ENCODE measurements at places on chromosomes 16 and 17.

DNA sequence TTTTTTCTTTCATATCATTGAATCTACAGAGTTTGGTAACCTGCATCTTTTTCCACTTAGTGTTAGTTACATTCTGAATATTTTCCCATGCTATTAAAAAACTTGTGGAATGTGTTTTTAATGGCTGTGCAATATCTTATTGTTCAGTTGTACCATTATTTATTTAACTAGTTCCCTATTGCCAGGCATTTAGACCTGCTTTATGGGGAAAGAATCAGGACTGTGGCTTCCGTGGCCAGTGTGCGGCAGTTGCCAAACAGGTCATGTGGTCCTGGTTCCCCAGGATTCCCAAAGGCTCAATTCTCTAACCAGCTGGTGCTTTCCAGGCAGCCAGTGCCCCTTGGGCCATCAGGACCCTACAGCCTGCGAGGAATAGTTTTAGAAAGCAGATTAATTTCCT lies 30.8 kb downstream of the NDEL1 start:
- DNase-seq: no peak

GRCh38 chr16:56424791-56425438 lies 430 bp downstream of the AMFR start:
- no peak for DNase-seq

- no peak for DNase-seq
Observed at GRCh38 chr16:9633844-9634243, 542.4 kb downstream of the HAPSTR1 start.

DNA sequence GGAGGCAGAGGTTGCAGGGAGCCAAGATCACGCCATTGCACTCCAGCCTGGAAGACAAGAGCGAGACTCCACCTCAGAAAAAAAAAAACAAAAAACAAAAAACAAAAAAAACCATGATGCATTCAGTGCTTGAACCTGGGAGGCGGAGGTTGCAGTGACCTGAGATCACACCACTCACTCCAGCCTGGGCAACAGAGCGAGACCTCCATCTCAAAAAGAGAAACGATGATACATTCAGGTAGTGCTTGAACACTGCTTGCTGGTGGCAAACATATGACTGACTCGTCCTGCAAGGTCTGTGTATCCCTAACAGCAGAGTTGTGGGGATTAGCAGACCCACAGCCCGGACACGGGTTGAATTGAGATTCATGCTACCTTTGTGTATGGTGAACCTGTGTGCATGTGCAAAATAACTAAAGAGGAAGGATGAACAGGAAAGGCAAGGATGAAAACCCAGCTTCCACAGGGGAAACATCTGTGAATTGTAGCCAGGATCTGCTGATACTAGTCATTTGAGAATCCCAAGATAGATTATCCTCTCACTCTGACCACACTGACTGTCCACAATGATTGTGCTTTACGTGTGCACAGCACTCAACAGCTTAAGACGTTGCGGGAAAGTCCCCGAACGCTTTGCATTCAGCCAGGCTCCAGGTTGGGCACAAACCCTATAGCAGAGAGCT lies 52.4 kb upstream of the MRPS23 start:
- no peak for DNase-seq

GRCh38 chr16:51509336-51509735 lies 358.3 kb upstream of the SALL1 start:
- no peak for DNase-seq

- DNase-seq: no peak
Observed at GRCh38 chr17:5698959-5699358, 114.7 kb upstream of the NLRP1 start.

Measured in NCI-H2227 treated with DMSO at 0.1 percent for 48 hours (cell line).